ENCODE measurements at places on chromosomes 7 and 10.

GRCh38 chr10:1102416-1102815, 46.2 kb downstream of the WDR37 start:
- DNase-seq: peak; percentile 61

- peak; percentile 48 for DNase-seq
Observed at GRCh38 chr10:31707093-31708039, 221.3 kb downstream of the ARHGAP12 start.

DNA sequence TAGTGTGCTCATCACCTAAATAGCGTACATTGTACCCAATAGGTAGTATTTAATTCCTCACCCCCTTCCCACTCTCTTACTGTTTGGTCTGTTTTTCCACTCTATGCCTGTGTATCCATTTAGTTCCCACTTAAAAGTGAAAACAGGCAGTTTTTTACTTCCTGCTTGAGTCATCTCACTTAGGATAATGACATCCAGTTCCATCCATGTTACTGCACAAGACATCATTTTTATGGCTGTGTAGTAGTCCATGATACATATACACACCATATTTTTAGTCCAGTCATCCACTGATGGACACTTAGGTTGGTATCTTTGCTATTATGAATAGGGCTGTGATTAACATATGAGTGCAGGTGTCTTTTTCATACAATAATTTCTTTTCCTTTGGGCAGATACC, 10.1 kb downstream of the STK17A start:
- DNase-seq: no peak

- DNase-seq: no peak
Observed at GRCh38 chr10:20466731-20467130, 430.4 kb downstream of the NEBL start.

- DNase-seq: no peak
Observed at GRCh38 chr7:108099713-108100112, 30.4 kb downstream of the LAMB4 start.

DNA sequence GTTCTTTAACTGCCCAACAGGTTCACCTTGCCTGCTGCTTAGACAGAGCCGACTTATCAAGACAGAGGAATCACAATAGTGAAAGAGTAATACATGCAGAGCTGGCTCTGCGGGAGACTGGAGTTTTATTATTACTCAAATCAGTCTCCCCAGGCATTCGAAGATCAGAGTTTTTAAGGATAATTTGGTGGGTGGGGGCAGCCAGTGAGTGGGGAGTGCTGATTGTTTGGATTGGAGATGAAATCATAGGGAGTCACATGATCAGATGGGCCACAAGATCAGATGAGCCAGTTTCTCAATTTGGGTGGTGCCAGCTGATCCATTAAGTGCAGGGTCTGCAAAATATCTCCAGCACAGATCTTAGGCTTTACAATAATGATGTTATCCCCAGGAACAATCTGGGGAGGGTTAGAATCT, 131.3 kb downstream of the AKR1D1 start:
- no peak for DNase-seq

- no peak for DNase-seq
Observed at GRCh38 chr7:38410056-38410455, 136.6 kb upstream of the TARP start.

DNA sequence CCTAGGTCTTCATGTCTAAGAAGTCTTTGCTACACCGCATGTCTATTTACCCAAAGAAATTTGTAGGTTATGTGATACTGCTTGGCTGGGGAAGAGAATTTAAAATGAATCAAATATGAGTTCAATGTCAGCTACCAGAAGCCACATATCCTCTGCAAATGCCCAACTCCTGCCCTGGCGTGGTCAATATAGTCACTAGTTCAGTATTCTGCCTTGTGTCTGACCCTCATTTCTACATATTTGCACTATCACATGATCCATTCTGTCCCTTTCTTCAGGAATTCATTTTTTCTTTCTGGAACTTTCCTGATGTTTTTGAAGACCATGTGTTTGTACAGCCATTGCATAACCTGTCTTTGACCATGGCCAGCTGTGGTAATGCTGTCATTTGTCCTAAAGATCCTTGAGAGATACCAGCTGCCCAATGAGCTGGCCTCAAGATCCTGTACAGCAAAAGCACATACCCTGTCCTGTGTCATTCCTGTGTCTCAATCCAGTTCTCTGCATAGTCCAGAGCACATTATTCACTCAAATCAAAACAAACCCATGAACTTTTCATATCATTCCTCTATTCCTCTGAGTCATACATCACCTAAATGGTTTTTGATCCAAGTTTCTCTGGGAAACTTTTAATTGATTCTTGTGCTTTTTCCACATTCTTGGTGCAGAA, 524.5 kb downstream of the PARD3 start:
- DNase-seq: no peak

GRCh38 chr7:7178906-7179305, 3.4 kb upstream of the C1GALT1 start:
- no peak for DNase-seq

DNA sequence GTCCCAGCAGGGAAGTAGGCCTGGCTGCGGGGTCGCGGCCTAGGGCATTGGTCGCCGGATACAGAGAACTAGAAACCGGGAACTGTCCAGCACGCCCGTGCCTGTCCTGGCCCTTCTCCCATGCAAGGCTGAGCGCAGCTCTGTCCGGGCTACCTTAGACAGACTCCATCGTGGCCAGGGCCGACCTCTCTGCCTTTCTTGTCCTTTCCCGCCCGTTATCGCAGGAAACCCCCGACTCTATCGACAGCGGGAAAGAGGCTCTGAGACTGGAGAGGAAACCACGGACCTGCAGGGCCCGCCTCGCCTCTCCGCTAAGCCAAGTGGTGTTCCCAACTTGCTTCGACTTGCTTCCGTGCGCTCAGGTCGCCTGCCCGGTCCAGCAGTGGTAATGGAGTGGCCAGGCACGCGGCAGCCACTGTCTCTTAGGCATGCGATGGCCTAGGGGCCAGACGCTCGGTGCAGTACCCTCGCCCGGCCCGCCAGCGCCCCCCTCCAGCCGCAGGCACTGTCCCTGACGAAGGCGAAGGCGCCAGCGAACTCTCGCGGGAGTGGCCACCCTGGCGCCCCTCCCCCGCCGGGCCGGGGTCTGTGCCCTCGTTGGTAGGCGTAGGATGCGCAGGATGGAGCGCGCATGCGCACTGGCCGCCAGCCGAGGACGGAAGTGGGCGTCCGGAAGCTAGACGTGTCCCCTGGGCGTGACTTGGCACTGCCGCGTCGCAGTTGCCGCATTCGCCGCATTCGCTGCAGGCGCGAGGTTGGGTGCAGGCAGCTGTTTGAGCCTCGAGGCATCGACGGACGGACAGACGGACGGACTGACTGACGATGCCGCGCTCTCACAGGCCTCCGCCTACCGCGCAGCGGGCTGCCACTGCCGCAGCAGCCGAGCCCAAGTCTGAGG, 54.4 kb downstream of the MCMBP start:
- no peak for DNase-seq

- DNase-seq: no peak
Observed at GRCh38 chr7:69208848-69209247, 389.4 kb upstream of the AUTS2 start.

- DNase-seq: no peak
Observed at GRCh38 chr7:39271402-39271801, 293.7 kb downstream of the POU6F2 start.

Measured in stimulated activated CD4-positive, alpha-beta T cell treated with anti-CD3 and anti-CD28 coated beads, Interleukin-4, amount 100 ng/mL, for 24 hours (primary cell).